ENCODE measurements at places on chromosomes 7 and 10.

- no peak for DNase-seq
Observed at GRCh38 chr10:96270571-96270970, 798 bp downstream of the BLNK start.

GRCh38 chr10:116848032-116848943, 1.0 kb upstream of the ENO4 start:
- peak; percentile 39 for DNase-seq

GRCh38 chr7:78191475-78192079, 393.0 kb downstream of the PHTF2 start:
- no peak for DNase-seq

DNA sequence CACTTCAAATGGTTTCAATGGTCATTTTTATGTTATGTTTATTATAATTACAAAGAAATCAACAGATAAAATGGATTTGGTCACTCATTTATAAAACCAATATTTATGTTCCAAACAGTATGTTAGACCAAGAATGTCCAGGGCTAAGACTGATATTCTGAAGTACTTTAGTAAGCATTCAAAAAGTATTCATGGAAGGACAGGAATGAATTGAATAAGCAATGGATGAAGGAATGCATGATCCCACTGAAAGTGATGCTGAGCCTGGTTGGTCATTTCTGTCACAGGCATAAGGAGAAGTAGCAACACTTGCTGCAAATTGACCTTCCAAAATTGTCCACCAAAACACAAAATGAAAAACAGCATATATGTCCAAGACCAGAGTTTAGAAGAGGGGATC, 189.0 kb upstream of the CELF2 start:
- DNase-seq = no peak

- peak; percentile 8 for DNase-seq
Observed at GRCh38 chr10:45425621-45426563, 51.9 kb downstream of the ALOX5 start.

- no peak for DNase-seq
Observed at GRCh38 chr10:129004398-129004797, 462.6 kb upstream of the MGMT start.

DNA sequence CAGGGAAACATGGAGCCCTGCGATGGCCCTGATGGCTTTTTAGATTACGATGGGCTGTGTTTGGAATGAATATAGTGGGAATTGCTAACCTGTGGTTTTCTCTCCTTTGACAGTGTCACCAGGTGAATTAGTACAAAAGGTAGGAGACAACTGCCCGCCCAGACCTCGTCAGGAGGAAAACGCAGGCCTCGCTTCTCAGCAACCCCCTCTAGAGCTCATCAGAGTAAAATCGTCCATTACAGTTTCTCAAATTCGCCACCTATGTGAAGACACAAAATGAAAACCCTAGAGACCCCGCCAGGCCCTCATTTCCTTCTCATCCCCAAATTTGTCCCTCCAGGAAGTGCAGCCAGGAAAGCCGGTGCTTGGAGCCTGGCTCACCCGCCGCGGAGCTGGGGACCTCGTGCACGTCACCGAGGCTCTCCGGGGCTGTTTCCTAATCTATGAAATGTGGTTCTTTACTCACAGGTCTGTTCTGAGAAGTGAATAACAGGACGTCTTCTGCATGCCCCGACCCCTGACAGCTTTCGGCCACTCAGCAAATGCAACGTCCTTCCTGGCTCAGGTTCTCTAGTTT, 143.7 kb downstream of the VIPR2 start:
- DNase-seq = no peak

DNA sequence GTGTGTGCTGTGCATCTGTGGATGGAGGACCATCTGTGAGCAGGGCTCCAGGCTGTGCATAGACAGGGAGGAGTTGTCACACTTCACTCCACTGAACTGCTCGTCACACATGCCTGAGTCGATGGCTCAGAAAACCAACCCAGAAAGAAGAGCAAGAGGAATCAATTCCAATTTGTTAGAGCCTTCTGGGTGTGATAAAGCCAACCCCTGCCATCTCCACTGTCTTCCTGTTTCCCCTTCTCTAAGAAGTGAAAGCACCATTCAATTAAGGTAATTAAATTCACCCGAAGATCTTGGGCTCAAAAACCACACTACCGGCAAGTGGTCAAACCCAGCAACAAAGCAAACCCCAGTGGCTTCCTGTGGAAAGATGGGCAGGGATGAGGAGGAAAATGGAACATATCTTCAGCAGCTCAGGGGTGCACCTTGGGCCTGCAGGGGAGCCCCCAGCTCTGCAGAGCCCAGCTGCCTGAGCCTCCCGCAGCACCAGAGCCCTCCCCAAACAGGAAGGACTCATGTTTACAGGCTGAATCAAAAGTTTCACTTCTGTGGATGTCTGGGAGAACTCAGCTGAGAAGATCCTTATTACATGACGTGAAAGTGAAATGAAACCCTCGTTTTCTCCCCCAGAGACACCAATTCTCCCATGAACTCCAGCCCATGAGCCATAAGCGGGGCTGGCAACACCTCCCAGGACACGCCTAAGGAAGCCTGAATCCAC, 10.9 kb downstream of the C10orf71 start:
- no peak for DNase-seq

DNA sequence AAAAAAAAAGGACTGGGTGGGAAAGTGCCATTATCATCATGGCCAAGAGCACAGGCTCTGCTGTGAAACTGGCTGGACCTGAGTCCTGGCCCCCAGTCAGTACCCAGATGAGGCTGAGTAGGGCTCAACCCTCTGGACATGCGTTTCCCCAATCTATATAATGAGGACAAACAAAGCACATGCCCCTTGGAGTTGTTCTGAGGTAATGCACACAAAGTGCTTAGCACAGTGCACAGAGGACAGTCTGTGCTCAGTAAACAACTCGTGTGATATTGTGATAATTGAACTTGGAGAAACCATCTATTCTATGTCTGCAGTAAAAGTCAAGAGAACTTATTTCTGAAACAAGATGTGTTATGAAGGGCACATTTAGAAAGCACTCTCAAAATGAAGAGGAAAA, 138.8 kb downstream of the KCNMA1 start:
- DNase-seq = no peak

DNA sequence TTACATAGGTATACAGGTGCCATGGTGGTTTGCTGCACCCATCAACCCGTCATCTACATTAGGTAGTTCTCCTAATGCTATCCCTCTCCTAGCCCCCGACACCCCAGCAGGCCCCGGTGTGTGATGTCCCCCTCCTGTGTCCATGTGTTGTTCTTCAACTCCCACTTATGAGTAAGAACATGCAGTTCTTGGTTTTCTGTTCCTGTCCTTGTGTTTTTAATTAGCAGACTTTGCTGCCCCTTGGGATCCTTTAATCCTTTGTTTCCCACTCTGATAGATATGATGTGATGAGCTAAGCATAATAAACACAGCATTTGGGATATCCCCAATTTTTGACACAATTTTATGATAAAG, 71.1 kb upstream of the PALS2 start:
- DNase-seq = no peak

GRCh38 chr7:1632916-1633785, 36.9 kb upstream of the ELFN1 start:
- no peak for DNase-seq

DNA sequence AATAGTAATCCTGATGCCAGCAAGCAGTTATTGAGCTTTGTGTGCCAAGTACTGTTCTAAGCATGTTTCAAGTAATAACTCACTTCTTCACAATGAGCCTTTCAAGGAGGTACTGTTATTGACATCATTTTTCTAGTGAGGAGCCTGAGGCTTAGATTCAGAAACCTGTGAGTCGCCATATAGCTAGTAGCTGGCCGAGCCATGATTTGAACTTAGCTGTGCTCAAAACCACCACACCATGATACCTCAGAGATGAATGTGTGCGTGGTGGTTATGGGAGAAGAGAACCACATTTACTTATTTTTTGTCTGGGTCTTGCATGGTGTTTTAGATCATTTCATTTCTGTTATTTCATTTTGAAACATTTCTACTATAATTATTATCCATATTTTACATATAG, 578.9 kb downstream of the AUTS2 start:
- DNase-seq = peak; percentile 70

- no peak for DNase-seq
Observed at GRCh38 chr10:129863201-129863663, 100.8 kb downstream of the EBF3 start.

DNA sequence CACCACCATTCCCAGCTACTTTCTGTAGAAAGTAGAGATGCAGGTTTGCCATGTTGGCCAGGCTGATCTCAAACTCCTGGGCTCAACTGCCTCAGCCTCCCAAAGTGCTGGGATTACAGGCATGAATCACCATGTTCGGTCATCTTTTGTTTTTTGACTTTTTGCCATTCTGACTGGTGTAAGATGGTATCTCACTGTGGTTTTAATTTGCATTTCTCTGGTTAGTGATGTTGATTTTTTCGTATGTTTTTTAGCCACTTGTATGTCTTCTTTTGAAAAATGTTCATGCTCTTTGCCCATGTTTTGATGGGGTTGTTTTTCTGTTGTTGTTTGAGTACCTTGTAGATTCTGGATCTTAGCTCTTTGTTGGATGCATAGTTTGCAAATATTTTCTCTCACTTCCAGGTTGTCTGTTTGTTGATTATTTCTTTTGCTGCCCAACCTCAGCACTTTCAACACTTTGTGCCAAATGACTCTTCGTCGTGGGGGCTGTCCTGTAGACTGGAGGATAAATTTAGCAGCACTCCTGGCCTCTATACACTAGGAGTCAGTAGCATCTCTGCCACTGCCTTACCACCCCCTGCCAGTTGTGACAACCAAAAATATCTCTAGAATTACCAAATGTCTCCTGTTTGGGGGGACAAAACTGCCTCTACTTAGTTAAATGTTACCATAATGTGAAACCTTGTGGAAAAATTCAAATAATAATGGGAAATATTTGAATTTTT, 6.5 kb upstream of the CPED1 start:
- peak; percentile 76 for DNase-seq

DNA sequence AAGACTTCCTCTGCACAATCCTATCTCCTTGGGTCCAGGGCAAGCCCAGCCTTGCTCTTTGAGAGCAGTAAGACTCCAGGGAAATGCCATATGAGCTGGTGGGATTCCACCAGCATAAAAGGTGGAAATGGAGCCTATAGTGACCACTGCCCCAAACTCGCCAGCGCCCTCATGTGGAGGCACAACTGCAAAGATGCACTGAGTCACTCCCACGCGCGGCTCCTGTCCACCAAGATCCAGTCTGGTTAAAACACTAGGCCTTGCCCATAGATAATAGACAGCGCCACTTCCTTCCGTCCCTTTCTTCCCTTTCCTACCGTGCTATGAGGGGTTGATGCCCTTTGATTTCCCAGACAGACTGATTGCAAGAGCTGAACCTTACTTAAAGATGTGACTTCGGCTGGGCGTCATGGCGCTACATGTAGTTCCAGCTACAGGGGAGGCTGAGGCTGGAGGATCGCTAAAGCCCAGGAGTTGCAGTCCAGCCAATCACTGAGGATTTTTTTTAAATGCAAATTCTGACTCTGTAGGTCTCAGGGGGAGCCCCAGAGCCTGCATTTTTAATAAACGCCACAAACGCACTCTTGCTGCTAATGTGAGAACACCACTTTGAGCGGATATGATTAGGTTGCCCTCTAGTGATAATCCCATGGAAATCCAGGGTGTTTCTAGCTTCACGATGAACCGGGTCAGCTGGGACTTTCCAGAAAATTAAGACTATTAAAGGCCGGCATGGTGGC, 136.5 kb downstream of the EPC1 start:
- peak; percentile 50 for DNase-seq

DNA sequence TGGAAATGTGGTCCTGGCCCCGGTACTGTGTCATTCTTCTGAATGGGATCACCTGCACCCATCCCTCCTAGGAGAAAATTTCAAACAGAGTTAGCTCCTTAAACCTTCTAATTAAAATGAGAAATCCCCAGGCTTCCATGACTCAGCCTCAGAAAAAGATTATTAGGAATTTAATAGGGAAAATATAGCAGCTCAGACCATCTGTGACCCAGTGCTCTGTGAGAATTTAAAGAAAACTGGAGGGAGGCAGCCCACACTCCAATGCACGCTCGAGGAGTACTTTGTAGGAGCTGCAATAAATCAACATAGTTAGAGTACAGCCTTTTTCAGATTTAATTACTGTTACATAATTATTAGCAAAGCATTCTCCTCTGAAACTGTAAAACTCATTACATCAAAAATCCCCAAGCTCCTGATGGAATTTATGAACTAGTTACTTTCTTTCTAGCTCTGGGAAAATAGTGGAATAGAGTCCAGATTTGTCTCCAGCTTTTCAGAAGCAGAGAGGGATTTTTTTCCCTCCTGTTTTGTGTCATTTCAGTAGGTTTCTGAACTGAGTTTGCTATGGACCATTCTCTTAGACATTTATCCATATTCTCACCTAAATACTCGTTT, 30.1 kb downstream of the NEUROD6 start:
- no peak for DNase-seq

- DNase-seq = no peak
Observed at GRCh38 chr7:3245721-3246120, 55.3 kb upstream of the SDK1 start.

DNA sequence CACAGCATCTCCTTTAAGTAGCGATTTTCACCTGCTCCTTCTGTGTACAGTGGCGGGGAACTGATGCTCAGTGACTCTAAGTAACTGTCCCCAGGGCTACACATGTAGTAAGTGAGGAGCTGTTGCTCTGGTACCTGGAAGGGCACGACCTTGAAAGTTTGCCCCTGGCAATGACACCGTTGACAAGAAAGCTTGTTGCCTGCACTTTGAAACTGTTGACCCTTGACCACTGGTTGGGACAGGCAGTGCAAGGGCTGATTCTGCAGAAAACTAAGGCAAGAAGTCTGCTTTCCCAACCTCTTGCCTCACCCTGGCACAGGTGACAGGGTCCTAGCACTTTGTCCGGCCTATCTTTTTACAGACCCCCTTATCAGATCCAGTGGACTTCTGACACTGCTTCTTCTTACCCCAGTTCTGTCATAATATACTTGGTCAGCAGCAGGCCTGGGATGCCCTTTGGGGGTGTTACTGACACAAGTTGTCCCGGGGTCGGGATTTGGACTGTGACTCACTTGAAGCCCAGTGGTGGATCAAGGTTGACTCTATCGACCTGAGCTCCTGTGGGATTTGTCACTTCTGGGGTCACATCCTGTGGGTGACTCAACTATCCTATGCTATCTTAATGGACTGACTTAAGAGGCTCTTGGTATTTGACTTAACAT, 5.8 kb downstream of the ACSL5 start:
- DNase-seq = no peak

- peak; percentile 26 for DNase-seq
Observed at GRCh38 chr7:29987083-29987482, 2.5 kb downstream of the SCRN1 start.

DNA sequence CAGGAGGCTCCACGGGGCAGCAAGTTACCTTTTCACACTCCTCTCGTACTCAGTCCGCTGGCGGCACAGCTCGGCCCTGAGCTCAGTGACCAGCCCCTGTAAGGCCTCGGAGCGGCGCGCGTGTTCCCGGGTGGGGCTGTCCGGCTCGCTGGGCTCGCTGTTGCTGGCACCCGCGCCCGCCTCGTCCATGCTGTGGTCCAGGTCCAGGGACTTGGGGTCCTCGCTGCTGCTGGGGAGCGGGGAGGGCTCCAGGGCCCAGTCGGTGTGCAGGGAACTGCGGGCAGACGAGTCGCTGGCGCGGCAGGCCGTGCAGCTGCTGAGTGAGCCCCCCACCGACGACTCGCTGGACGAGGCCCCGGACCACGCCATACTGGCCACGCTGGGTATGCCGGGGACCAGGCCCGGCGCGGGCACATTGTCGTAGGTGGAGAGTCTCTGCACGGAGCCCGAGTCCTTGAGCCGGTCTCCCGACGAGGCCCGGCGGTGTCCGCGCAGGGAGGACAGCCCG, 143.8 kb downstream of the MAPK8 start:
- DNase-seq = no peak
